ENCODE measurements at places on chromosomes 2 and 18.

DNA sequence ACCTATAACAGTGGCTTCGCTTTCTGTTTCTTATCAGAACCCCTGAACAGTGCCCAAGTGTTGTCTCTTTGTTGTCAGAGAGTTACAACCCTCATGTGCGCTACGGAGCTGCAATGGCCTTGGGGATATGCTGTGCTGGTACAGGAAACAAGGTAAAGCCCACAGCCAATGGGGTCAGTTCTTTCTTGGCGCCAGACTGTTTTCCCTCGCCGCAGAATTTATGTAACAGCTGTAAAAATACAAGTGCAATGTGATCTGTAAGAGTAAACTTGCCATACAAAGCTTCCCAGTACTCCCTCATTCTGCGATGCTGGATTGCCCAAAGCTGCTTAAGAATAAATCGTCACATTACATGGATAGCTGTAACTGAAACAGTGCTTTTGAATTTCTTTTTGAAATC is 13.9 kb upstream of the HTR2B start:
- DNase-seq = no peak

- no peak for DNase-seq
These were observed 279.4 kb upstream of the NXPH2 start for GRCh38 chr2:139059617-139060016.

- no peak for DNase-seq
These were observed 1.3 kb downstream of the HS6ST1 start for GRCh38 chr2:128317181-128317898.

GRCh38 chr2:242020196-242021004 is 150.9 kb downstream of the RTP5 start:
- DNase-seq = no peak

All from NCI-H1694 treated with DMSO at 0.1 percent for 48 hours (cell line).